Fibroblast of lung (primary cell): ENCODE measurements at places on chromosomes 2 and 18.

- no peak for DNase-seq
These were observed 733 bp upstream of the CXCR2 start for GRCh38 chr2:218125095-218125494.

GRCh38 chr18:3453540-3454364, 3.8 kb downstream of the TGIF1 start:
- peak; percentile 99 for DNase-seq

DNA sequence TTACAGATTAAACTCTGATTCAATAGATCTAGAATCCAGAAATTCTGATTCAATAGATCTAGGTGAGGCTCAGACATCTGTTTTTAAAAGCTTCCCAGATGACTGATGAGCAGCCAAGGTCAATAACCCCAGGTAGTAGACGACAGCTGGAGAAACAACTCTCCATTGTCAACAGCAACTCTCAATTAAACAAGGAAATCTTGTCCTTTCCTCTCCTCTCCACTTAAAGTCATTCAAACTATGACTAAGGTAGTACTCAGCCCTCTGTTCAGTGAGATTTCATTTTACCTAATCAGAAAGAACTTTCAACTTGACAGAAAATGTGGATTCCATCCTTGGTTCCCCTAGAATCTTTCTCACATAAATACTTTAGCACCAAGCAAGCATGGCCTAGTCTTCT, 94.6 kb upstream of the SCG2 start:
- DNase-seq, result peak; percentile 66

DNA sequence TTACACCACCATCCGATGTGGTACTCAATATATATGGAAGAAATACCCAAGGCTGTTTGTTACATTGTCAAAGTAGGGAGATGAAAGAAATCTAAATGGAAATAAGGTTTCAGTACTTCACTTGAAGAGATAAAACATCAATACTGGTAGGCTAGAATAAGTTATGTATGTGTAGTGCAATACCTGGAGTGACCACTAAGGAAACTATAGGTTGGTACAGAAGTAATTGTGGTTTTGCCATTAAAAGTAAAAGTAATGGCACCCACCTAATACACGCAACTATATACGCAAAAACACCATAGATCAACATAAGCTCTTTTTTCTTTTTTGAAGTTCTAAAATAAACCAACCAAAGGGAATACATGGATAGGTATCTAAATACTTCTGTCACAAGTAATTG, 143.2 kb upstream of the KYNU start:
- no peak for DNase-seq

DNA sequence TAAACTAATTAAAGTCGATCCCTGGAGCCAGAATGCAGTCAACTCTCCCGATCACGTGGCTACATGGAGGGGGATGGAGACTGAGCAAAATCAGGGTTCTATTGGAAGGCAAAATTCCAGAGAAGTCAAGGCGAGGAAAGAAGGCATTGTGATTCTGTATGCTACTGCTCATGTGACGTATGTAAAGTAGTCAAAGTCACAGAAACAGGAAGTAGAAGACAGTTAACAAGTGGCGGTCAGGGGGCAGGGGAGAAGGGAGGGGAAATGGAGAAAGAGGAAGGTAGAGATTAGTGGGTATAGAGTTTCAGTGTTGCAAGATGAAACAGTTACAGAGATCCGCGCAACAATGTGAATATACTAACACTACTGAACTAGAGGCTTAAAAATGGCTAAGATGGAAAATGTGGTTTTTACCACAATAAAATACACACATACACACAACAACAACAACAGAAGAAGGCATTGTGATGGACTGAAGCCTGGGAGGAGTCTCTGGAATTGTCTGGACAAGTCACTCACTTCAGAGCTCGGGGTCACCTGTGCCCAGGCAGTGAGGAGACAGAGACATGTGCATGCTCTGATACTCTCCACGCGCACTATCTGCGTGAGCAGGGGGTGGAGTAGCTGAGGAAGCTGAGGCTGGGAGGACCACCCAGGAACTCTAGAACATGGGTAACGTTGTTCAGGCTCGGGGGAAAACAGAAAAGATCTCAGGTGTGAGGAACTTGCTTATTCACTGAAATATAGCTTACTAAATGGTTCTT, 89.9 kb upstream of the CDCA7 start:
- no peak for DNase-seq

- DNase-seq, result peak; percentile 66
These were observed 37.1 kb upstream of the GPR75 start for GRCh38 chr2:53896864-53897263.

DNA sequence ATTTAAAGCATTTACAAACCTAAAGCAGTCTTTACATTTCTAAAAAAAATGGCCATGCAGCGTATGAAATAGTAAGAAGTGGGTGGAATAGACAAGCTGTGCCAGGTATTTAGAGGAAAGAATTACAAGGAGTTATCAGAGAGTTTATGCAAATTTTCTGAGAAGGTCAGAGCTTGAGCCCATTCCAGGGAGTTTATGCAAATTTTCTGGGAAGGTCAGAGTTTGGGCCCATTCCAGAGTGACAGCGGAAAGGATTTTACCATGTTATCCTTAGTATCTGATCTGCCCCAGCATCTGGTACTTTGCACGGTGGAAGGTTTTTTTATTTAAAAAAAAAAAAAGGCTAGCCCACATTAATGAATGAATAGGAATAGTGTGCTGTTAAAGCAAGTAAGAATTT, 1.4 kb upstream of the DOK6 start:
- DNase-seq, result no peak

- DNase-seq, result peak; percentile 14
These were observed 6.9 kb downstream of the CEP68 start for GRCh38 chr2:65062843-65063825.

DNA sequence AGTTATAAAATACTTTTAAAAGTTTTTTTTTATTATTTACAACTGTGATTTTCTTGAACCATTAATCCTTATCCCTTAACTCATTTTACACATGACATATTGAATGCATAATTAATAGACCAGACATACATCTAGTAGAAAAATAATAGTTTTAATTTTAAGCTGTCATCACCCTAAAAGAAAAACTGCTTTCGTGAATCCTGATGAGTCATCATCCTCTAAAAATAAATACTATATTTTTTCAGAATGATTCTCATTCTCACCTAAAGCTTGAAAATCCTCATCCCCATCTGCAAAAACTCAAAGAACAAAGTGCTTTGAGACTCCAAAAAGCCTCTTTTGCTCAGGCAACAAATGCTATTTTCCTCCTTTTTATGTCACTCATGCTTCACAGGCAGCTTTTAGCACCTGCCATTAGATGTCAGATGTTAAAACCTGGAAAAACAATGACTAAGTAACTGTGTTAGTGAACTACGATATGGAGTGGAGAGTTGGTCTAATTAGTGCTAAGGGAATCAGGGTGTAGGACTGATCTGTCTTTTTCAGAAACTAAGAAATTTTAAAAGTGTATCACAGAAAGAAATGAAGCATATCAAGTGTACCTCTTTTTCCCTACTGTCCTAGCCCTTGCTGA, 297.6 kb downstream of the TMX3 start:
- no peak for DNase-seq

DNA sequence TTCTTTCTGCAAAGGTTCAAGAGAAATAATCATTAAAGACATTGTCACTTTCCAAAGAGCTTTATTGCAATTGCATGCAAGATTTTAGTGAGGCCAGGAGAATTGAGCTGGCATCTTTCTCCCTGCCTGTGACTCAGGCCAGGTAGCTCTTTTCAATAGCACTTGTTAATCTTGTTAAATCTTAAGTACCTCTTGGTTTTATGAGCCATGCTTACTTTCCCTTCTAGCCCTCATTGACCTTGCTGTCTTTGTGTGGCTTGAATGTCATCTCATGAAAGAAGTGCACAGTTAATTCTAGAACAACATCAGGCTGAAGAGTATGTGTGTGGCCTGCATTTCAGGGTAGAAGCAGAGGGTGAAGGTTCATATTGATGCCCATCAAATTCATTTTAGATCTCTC, 14.8 kb upstream of the LGALSL start:
- no peak for DNase-seq

DNA sequence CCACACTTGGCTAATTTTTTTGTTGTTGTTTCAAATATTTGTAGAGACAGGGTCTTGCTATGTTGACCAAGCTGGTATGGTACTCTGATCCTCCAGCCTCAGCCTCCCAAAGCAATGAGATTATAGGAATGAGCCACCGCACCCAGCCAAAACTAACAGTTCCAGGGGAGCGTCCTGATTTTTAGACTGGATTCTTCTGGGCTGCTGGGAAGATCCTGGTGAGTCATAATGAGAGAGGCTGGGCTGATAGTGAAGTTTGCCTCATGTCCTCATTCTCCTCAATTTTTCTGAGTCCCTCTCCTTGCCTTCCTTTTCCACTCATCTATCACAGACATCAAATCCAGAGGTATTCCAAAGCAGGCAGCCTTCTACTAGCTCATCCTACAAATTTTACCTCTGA, 81.3 kb downstream of the VSNL1 start:
- peak; percentile 52 for DNase-seq

GRCh38 chr2:97011977-97012569, 25.7 kb upstream of the FAM178B start:
- DNase-seq, result peak; percentile 62

DNA sequence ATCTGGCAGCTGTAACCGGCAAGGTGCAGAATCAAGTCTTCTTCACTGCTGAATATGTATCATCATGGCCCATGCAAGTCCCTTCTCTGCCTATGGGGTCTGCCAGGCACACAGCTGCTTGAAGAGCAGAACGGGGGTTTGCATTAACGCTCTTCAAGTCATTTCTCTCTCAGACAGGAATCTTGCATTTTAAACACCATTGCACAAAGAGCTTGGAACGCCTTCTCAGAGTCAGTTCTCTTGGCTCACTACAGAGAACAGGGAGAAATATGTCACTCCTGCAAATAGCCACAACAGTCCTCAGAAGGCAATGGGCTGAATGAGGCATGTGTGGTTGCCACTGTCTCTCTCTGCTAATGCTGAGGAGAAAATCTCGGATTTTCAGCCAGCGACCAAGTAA, 2173.5 kb upstream of the PIK3C3 start:
- DNase-seq, result no peak

GRCh38 chr2:96102596-96103186, 13.7 kb downstream of the ADRA2B start:
- no peak for DNase-seq

GRCh38 chr2:47274054-47274782, 119.1 kb upstream of the STPG4 start:
- peak; percentile 83 for DNase-seq

DNA sequence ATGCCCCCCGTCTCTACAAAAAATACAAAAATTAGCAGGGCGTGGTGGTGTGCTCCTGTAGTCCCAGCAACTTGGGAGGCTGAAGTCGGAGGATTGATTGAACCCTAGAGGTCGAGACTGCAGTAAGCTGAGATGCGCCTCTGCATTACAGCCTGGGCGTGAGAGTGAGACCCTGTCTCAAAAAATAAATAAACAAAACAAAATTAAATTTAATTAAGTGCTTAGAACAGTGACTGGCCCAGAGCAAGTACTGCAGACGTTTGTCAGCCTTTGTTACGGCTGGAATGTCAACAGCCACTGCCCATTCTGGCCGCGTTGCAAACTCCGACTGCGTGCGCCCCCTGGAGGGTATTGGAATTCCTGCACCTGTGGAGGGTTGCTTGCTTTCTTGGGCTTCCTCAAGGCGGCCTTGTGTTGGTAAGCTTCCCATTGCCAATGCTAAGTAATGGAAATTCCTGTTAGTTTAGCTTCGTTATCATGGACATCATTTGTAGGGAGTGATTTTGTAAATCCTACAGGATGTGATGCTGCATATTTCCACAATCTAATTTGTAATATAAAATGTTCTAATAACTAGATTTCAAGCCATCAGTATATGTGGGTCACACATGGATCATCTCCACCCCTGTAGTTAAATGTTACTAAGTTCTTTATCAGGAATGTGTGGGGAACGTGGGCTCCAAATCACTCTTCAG, 15.9 kb upstream of the ATP6V1B1 start:
- DNase-seq, result peak; percentile 78

- DNase-seq, result peak; percentile 21
These were observed 132.2 kb downstream of the EPHA4 start for GRCh38 chr2:221439761-221440479.

- DNase-seq, result no peak
These were observed 23.7 kb upstream of the DNAH6 start for GRCh38 chr2:84492571-84492970.

DNA sequence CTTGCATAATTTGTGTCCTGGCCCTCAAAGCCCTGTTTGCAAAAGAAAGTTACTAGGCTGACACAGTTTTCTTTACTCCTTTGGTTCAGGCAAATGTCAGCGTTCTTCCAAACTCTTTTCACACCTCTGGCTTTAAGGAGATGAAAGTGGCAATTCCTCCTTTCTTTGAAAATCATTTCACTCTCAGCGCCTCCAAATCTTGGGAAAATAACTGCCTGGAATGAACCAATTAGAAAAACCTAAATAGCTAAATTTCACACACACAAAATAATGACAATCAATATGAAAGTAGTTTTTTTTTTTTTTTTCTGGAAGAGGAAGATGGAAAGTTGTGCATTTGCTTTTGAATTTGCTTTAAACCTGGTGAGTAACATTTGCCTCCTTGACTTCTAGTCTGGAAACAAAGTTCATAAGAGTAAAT, 1.7 kb downstream of the MEIS1 start:
- DNase-seq, result no peak

- DNase-seq, result peak; percentile 98
These were observed 18.0 kb downstream of the MBP start for GRCh38 chr18:77114415-77115191.

DNA sequence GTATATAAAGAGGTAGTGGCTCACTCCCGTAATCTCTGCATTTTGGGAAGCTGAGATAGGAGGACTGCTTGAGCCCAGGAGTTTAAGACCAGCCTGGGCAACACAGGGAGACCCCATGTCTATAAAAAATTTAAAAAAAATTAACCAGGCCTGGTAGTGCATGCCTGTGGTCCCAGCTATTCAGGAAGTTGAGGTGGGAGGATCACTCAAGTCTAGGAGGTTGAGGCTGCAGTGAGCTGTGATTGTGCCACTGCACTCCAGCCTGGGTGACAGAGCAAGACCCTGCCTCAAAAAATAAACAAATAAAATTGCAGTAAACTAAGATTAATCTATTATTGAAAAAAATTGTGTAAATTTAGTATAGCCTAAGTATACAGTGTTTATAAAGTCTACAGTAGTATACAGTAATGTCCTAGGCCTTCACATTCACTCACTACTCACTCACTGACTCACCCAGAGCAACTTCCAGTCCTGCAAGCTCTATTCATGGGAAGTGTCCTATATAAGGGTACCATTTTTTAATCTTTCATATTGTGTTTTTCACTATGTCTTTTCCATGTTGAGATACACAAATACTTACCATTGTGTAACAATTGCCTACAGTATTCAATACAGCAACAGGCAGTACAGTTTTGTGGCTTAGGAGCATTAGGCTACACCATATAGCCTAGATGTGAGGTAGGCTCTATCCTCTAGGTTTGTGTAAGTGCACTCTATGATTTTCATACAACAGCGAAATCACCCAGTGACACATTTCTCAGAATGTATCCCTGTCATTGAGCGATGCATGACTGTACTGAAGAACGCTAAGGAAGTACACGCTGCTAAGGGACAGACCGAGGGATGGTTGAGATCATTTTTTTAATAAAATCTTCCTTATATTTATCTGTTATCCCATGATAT, 10.4 kb upstream of the MAP4K3 start:
- no peak for DNase-seq

GRCh38 chr18:22433956-22434355, 16.2 kb upstream of the CTAGE1 start:
- DNase-seq, result peak; percentile 50

- no peak for DNase-seq
These were observed 18.8 kb upstream of the STAT1 start for GRCh38 chr2:191032588-191033429.
